ENCODE measurements at places on chromosomes 5 and 9.

- DNase-seq = peak; percentile 1
Measured at GRCh38 chr5:123671042-123671441, 159.1 kb downstream of the CSNK1G3 start.

DNA sequence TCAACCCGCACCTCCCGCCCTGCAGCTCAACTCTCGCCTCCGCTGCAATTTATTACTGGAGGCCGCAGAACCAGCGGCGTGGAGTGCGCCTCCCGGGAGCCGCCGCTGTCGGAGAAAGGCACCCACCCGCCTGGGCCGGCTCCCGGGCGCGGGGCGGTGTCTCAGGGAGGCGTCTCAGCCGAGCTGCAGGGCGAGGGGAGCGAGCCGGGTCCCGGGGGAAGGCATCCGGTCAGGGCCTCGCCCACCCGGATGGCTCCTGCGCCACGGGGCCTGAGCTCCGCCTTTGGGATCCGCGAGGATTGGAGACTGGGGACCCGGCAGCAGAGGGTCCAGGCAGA is 32.9 kb downstream of the TSPAN17 start:
- DNase-seq = no peak

DNA sequence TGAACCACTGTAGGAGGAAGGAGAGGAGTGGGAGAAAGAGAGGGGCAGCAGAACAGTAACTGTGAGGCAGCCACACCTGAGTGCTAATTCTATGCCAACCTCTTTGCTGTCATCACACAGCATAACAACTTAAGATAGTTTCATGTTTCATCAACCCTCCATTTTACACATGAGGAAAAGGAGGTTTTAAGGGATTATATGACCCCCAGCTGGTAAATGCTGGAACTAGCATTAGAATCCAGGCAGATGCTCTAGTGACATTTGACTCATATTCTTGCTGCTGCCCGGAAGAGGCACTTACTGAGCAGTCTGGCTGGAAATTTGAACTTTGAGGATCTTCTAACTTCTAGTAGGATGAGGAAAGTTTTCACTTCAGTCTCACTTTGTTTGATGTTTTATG is 24.1 kb upstream of the VLDLR start:
- DNase-seq = peak; percentile 51

DNA sequence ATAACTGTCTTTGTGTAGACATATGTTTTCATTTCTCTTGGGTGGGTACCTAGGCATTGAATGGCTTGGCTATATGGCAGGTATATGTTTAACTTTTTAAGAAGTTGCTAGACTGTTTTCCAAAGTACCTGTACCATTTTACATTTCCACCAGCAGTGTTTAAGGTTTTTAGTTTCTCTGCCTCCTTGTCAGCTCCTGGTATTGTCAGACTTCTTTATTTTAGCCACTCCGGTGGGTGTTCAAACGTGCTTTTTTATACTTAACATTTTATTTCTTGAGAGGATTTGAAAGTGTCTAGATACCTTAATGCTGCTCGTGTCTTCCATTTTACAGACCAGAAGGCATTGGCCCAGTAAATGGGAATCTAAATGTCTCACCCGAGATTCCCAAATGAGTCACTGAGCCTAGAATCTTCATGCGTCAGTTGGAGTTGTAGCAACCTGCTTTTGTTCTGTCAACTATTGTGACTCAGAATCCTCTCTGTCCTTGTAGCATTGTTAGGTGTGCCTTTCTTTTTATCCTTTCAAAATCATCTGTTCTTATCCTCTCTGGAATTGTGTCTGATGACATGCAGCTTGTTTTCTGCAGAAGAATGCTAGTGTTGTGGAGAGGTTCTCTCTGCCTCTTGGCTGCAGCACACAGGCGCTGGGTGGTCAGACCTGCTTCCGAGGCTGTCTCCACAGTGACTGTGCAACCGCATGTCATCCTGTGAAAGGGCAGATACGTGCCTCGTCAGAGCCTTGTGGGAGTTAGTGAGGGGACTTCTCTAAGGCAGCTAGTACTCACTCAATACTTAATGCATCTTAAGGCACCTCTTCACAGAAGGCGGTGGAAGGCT is 291.8 kb downstream of the AOPEP start:
- no peak for DNase-seq

- DNase-seq = no peak
Measured at GRCh38 chr5:56625541-56625940, 189.8 kb upstream of the MAP3K1 start.

DNA sequence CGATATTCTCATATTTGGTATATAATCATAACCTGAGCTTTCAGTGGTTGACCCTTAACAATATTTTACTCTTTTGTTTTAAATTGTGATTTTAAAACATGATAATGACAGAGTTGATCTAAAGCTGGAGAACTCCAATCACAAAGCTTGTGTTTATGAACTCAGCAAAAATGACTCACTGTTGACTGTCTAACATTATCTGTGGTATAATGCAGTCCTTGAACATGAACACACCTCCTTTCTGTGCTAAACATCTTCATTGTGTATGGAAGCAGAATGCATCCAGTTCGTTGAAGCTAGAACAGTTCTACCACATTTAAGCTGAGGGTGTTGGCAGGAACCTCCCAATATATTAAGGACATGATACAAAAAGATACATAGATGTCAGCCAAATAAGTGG is 1030.2 kb upstream of the SEMA6A start:
- no peak for DNase-seq

GRCh38 chr5:174425271-174425963 is 299.0 kb upstream of the MSX2 start:
- DNase-seq = no peak

DNA sequence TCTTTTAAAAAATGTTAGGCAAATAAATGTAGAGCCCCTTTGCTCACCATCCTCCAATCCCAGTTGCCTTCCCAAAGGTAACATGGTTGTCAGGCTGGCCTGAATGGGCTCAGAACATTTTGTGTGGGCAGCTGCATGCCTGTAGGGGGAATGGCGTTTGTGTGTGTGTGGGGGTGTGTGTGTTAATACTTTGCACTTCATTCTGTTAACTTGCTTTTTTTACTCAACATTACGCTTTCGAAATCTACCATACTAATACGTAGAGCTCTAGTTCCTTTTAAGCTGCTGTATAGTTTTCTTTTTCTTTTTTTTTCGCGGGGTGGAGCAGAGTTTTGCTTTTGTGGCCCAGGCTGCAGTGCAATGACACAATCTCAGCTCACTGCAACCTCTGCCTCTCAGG is 14.0 kb downstream of the MYOZ3 start:
- no peak for DNase-seq

- no peak for DNase-seq
Measured at GRCh38 chr9:133493428-133493827, 14.5 kb upstream of the SLC2A6 start.

- DNase-seq = no peak
Measured at GRCh38 chr5:30765227-30765626, 428.3 kb upstream of the CDH6 start.

GRCh38 chr5:58852566-58852965 is 269.7 kb downstream of the RAB3C start:
- DNase-seq = no peak

DNA sequence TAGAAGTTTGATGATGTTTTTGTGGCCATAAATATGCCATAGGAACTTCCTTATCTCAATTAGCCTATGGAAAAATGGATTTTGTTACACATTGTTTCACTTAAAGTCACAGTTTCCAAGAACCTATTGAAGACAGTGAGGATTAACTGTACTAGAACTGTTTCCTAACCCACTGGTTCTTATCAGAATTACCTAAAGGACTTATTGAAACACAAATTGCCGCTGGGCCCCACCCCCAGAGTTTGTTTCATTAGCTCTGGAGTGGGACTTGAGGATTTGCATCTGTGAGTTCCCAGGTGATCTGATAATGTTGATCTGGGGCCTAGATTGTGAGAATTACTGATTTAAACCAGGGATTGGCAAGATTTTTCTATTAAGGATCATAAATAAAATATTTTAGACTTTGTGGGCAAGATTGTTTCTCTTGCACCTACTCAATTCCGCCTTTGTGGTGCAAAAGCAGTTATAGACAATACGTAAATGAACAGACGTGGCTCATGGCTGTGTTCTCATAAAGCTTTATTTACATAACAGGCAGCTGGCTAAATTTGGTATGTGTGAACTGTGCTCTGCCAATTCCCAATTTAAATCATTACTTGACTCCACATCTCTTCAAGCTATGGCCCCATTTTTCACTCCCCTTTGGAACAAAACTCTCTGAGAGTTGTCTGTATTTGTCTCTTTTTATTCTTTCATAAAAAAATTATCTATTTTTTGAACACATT is 9.3 kb downstream of the JAK2 start:
- no peak for DNase-seq

DNA sequence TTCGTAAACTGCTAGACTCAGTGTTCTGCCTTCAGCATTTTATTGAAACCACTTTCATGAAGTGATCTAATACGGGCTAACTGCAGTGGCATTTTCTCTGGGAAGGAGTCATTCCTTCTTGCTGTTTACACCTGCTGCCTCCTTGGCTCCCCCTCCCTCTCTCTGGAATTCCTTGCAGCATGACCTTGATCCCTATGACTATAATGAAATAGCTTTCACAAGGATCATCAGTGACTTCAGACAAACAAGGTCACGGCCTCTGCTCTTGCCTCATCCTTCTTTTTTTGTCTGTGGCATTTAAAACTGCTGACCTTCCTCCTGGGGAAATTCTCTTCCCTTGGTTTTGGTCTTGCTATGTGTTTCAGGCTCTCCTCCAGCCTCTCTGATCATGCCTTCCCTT is 90.2 kb downstream of the ZNF462 start:
- DNase-seq = no peak

DNA sequence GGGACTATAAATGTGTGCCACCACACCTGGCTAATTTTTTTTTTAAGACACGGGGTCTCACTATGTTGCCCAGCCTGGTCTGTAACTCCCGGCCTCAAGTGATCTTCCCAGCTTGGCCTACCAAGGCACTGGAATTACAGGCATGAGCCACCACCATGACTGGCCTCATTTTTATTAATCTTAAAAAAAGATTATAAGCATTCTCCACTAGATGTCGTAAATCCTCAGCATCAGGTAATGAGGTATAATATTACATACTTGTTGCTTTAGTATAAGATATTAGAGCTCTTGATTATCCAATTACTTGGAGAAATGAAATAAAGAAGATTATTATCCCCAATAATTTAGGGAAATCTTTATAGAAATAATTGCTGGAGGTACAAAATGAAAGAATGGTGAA is 78.2 kb upstream of the HTR1A start:
- DNase-seq = no peak

- DNase-seq = no peak
Measured at GRCh38 chr5:143182106-143182505, 221.4 kb downstream of the NR3C1 start.

GRCh38 chr5:168269937-168270330 is 21.5 kb upstream of the WWC1 start:
- peak; percentile 85 for DNase-seq

Measured in NCI-H524 treated with DMSO at 0.1 percent for 48 hours (cell line).